Heart left ventricle (tissue), 16 donors: ENCODE measurements at places on chromosomes 6 and 20. TPM values are rescaled to one million over a fixed set of nuclear protein-coding genes. Genes with fewer than 3 reads are reported as not detected.

DNA sequence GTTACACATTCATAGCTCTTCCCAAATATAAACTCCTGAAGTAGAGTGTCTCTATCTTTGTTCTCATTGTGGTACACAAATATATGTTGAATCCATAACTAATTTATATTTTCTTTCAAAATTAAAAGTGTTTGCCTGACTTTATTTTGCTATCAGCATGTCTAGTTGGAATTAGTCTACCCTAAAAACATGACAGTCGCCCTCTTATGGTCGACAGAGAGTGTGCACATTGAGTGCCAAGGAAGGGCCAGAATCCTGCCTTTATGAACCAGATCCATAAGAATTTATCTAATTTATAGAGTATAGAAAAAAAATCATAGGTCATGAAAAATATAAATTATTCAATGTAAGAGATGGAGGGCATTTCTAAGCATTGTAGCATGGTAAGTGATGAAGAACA is 12.3 kb upstream of the DEFB112 start:
- DNase-seq, result no peak
- H3K36me3 ChIP-seq, result no peaks in the 10 kb centered on the region
- no peaks in the 10 kb centered on the region for H3K4me1 ChIP-seq
- H3K27me3 ChIP-seq, result no peaks in the 10 kb centered on the region
- no peak overlapping the region for H3K4me3 ChIP-seq

DNA sequence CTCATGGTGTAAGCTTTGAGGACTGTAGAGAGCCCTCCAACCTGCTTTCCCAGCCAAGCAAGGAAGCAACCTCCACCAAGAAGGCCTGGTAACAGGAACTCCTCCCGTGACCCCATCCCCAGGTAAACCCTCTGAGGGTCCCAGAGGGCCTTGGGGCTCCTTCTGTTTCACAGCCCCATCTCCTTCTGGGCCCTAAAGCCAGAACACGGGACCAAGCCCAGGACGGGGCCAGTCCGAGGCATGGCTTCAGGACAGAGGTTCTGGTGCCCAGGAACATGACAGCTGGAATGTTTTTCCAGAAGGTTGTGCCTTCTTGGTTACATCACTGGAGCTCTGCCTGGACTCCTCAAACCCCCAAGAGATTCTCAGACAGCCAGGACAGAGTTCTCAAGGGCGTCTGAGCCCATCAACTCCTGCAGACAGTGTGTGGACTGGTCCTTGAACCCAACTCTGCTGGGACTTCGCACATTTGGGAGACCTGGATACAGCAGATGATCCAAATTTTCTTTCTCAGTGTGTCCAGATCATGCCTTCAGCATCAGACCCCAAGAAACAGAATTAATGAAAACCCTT is 43.1 kb downstream of the RRBP1 start:
- H3K36me3 ChIP-seq, result peaks cover 43% of the 10 kb centered on the region
- H3K27ac ChIP-seq, result no peak overlapping the region
- no peak overlapping the region for H3K4me3 ChIP-seq
- no peaks in the 10 kb centered on the region for H3K27me3 ChIP-seq
- peaks cover 54% of the 10 kb centered on the region for H3K4me1 ChIP-seq

The TRDN gene
- 455 TPM for total RNA-seq

DNA sequence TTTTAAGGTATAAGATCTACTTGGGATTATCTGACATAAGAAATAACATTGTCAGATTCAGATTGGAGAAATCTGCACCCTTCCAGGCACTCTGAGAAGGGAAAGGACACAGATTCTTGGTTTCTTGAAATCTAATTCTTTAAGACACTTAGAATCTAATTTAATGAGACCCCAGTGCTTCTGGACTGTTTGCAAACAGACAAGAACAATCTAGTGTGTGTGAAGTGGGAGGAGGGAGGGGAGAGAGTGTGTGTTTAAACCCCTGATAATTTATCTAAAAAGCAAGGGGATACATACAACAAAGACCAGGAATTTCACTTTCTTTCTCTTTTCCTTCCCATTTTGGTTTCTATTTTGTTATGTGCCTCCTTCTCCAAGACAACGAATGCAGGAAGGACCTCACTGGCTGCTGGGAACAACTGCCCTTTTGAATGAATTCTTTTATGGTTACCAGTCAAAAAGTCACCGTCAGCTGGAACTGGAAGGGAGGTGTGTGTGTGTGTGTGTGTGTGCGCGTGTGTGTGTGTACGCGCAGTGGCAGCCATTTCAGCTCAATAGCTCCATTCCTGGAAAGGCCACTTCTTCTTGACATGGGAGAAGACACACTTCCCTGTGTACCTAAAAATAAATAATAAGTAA is 129.4 kb downstream of the BCAS1 start:
- no peaks in the 10 kb centered on the region for H3K27me3 ChIP-seq
- DNase-seq, result no peak
- no peaks in the 10 kb centered on the region for H3K36me3 ChIP-seq
- H3K27ac ChIP-seq, result peak overlapping the region; percentile 26
